ENCODE measurements at places on chromosomes 4 and X. TPM values are rescaled to one million over a fixed set of nuclear protein-coding genes. Genes with fewer than 3 reads are reported as not detected.

The WAS gene
- 2.6 TPM for total RNA-seq

The SMARCA1 gene
- total RNA-seq = 29.8 TPM

The SLC9A7 gene
- total RNA-seq = 4.6 TPM

The BTC gene
- 0.12 TPM for total RNA-seq

GRCh38 chr4:73692254-73692653, 48.1 kb upstream of the CXCL8 start:
- no peak for DNase-seq

DNA sequence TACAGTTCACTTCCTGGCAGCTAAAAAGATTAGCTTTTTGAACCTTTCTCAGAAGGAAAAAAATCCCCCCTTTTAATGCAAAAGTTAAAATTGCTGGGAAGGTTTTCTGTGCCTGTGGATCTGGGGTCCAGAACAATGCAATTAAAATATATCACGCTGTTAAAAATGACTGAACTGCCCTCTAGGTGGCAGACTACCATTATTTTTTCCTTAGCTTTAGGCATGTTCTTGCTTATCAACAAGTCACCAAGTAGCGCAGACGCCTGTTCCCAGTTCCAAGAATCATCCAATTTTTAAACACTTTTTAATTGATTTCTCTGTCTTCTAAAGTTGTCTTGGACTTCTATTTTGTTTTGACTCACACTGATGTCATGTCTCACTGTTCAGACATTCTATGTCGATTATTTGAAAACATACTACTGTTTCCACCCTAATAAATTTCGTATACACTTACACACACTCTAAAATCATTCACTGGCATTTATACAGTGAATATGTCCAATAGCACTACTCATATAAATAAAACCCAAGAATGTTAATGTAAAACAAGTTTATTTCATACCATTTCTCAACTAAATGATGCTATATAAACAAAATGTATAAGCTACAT, 661.6 kb downstream of the RAPGEF2 start:
- DNase-seq = no peak

- DNase-seq = no peak
Measured at GRCh38 chr4:137226900-137227299, 305.4 kb downstream of the PCDH18 start.

DNA sequence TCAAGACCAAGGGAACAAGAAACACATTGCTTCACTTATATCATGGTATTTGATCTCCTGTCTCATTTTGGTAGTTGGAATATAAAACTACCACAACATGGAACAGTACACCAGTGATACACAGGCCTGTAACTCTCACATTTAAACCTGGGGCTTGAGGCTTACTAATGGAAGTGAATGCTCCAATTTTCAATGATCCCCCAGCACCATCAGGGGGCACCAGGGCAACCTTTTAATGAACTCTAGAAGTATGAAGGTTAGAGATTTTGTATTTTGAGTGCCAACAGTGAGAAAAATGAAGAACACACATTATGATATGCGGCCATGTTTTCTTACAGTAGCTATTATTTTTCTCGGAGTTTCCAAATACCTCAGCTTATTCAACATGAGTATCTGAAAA, 50.7 kb downstream of the C4orf33 start:
- DNase-seq = no peak

DNA sequence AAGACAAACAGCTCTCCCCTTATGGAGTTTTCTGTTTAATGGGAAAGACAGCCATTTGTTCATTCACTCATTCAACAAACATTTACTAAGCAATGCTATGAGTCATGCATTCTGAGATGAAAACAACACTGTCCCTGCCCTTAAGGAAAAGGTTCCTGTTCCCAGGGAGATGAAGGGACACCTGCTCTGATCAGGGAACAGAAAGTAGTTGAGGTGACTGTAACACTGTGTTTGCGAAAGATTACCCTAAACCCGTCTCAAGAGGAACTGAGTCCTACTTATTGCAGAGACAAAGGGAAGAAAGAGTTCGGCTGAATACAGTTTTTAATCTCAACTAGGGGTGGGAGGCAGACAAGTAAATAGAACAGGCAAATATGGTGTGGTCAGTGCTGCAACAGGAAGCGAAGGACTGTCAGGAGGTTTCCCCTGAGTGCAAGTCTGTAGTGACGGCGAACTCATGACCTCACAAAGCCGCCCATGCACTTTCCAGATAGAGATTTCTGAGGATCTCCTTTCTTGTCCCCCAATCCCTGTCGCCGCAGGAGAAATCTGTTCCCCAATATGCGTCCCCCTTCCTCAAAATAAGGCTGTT, 712 bp downstream of the STX18 start:
- DNase-seq = no peak

DNA sequence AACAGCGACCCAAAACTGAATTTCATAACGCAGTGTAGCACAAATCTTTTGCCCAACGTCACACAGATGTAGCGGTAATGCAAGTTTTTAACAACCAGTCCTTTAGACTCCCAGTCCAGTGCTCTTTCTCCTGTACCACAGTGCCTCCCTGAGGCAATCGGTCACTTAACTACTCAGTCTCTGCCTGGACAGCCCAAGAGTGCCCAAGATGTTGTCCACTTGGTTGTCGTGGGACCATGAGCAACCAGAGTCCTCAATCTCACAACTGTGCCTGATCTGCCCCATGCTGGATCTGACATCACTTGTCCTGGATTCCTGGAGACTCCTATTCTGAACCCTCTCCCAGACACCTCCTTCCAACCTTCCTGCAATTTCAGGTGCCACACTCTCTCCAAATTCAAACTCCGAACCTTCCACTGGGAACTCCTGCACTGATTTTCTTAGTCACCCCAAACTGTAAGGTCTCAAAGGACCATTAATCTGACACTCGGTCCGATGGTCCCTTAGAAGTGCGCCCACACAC, 702 bp downstream of the MMGT1 start:
- DNase-seq = no peak
